Placental pericyte (primary cell): ENCODE measurements at places on chromosomes 2 and 18. TPM values are rescaled to one million over a fixed set of nuclear protein-coding genes. Genes with fewer than 3 reads are reported as not detected.

Gene DYTN
- not detected in 2 replicates for total RNA-seq

Gene ZBTB7C
- under 0.01 and 0.22 TPM in 2 replicates for total RNA-seq

Gene ACVR1C
- total RNA-seq, result 0.29 TPM in 1 of 2 replicates, not detected in the other

Gene SH3RF3
- 11.6 and 32.4 TPM in 2 replicates for total RNA-seq

Gene PRSS56
- total RNA-seq, result not detected in 2 replicates

Gene ZFAND2B
- total RNA-seq, result 20.8 and 32.2 TPM in 2 replicates

Gene CRYGD
- not detected in 2 replicates for total RNA-seq

Gene LRRC30
- not detected in 2 replicates for total RNA-seq

Gene FSHR
- not detected in 2 replicates for total RNA-seq

Gene IL1RL2
- total RNA-seq, result 0.22 and 0.43 TPM in 2 replicates

Gene PFN4
- 0.29 and 0.88 TPM in 2 replicates for total RNA-seq

Gene HJURP
- total RNA-seq, result 3.3 and 56.3 TPM in 2 replicates

Gene RNF144A
- 0.22 and 3.9 TPM in 2 replicates for total RNA-seq

Gene EMILIN1
- 189 and 203 TPM in 2 replicates for total RNA-seq

Gene CCDC121
- 0.88 and 1.1 TPM in 2 replicates for total RNA-seq

Gene ZCCHC2
- total RNA-seq, result 8.0 and 9.6 TPM in 2 replicates

Gene ST6GAL2
- 0.44 and 27.3 TPM in 2 replicates for total RNA-seq

Gene WDR12
- 20.1 and 41.1 TPM in 2 replicates for total RNA-seq

Gene AGXT
- not detected in 2 replicates for total RNA-seq

Gene ELOA2
- not detected in 2 replicates for total RNA-seq

Gene MYO5B
- total RNA-seq, result 0.66 and 0.72 TPM in 2 replicates

Gene CPO
- total RNA-seq, result not detected in 2 replicates

Gene CNRIP1
- 39.5 and 42.2 TPM in 2 replicates for total RNA-seq

Gene FBXO36
- 5.0 and 6.6 TPM in 2 replicates for total RNA-seq

Gene CNOT11
- total RNA-seq, result 67.6 and 73.3 TPM in 2 replicates

Gene POTEI
- total RNA-seq, result not detected in 2 replicates

Gene GNLY
- not detected in 2 replicates for total RNA-seq

Gene FAP
- total RNA-seq, result 247 and 272 TPM in 2 replicates

Gene ANKMY1
- total RNA-seq, result 13.6 and 13.7 TPM in 2 replicates

Gene PCBP1
- 66.4 and 74.8 TPM in 2 replicates for total RNA-seq

Gene RAX
- total RNA-seq, result not detected in 2 replicates

Gene MFSD6
- 9.7 and 10.7 TPM in 2 replicates for total RNA-seq

Gene ARHGEF33
- total RNA-seq, result 0.22 and 0.29 TPM in 2 replicates

Gene TTL
- total RNA-seq, result 25.2 and 103 TPM in 2 replicates

Gene CRYGC
- total RNA-seq, result not detected in 2 replicates

Gene MLPH
- 32.2 and 49.2 TPM in 2 replicates for total RNA-seq

Gene FEV
- total RNA-seq, result not detected in 2 replicates

Gene DPY30
- 34.8 and 42.9 TPM in 2 replicates for total RNA-seq

Gene NOL4
- not detected in 2 replicates for total RNA-seq
